ENCODE measurements at places on chromosomes 6 and 20.

- no peak for DNase-seq
These were observed 64.4 kb downstream of the TMEM170B start for GRCh38 chr6:11601776-11602605.

GRCh38 chr6:25248123-25248522 lies 31.1 kb upstream of the CARMIL1 start:
- DNase-seq = no peak

DNA sequence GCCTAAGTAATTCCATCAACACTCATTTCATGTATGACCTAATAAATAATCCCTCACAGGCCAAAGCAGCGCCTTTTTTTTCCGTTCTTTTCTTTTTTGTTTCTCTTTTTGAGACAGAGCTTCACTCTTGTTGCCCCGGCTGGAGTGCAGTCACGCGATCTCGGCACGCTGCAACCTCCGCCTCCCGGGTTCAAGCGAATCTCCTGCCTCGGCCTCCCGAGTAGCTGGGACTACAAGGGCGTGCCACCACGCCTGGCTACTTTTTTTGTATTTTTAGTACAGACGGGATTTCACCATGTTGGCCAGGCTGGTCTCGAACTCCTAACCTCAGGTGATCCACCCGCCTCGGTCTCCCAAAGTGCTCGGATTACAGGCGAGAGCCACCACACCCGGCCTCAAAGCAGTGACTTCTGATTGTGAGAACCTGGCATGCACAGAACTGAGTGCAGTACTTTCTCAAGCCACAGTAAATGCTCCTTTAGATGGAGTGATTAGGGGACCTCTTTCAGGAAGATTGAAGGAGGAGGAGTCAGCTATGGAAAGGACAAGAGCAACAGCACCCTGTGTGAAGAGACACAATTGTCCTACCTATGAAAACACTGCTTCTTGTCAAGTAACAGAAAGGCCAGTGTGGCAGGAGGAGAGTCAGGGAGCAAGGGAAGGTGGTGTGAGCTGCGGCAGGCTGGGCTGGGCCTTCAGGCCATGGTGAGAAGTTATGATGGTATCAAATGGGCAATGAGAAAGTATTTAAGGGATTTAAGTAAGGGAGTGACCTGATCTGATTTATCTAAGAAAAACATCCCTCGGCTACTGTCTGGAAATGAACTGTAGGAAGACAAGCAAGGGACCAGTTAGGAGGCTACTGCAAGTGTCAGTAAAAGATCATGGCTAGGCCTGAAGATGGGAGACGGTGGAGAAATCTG lies 1.7 kb upstream of the SCAF8 start:
- no peak for DNase-seq

DNA sequence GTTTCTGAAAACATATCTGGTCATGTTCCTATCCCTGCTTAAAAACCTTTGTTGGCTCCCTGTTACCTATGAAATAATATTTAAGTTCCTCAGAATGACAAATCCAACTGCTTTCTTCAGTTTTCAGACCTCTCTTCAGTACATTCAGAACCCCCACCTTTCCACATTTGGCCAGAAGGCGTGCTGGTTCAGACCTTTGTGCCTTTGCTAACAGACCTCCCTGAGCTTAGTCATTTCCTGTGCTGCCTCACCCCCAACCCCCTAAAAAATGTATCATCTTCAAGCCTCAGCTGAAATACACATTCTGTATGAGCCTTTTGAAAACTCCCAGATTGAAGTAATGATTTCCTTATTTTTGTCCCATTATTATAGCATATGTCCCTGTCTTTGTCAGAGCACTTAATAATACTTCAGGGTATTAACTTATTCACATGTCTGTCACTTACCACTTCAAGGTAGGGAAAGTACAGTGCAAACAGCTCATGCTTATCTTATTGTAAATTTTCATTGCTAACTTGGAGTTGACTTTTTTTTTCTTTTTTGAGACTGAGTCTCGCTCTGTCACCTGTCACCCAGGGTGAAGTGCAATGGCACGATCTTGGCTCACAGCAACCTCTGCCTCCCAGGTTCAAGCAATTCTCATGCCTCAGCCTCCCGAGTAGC lies 19.7 kb downstream of the FAM217A start:
- DNase-seq = peak; percentile 63

- no peak for DNase-seq
These were observed 295.2 kb downstream of the PTPRT start for GRCh38 chr20:42894483-42894882.

- DNase-seq = peak; percentile 88
These were observed 2.2 kb upstream of the APMAP start for GRCh38 chr20:24994470-24995368.

GRCh38 chr20:44142413-44142812 lies 44.6 kb downstream of the JPH2 start:
- no peak for DNase-seq

GRCh38 chr6:167136376-167136775 lies 13.5 kb downstream of the CCR6 start:
- DNase-seq = no peak

DNA sequence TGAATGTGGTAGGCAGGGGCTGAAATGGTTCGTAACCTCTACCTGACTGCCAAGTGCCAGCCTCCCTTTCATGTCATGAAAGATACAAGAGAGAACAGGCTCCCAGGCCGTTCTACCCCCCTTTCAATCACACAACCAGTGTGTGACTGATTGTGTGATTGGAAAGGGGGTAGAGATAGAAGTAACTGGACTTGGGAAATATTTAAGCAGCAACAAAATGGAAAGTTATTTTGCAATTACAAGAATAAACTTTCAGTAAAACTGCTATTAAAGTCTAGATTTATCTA lies 20.8 kb downstream of the CYP24A1 start:
- no peak for DNase-seq

DNA sequence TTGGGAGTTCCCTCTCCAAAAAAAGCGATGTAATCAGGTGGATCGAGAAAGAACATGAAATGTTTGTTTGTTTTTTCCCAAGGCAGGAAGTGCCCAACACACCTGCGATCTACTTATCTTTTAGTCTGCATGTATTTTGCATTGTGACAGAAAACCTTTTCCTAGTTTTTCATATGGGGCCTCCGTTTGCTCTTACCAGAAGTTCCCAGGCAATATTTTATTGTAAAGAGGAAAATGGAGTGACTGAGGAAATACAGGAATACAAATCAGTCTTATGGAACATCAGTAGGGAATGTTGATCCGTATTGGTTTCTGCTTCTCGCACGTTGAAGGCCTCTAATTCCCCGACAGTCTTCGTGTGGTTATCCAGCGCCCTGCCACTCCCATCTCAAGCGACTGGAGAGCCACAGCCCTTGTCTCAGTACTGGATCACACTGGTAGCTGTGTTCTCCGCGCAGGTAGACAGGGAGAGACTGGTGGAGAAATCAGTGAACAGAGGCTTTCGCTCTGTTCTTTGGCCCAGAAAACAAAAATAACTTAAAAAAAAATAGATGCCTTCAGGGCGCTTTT lies 107.4 kb downstream of the TRIM27 start:
- DNase-seq = no peak

- DNase-seq = no peak
These were observed 37.4 kb downstream of the GNAS start for GRCh38 chr20:58889798-58890517.

GRCh38 chr6:119978274-119978889 lies 628.8 kb upstream of the MAN1A1 start:
- no peak for DNase-seq

DNA sequence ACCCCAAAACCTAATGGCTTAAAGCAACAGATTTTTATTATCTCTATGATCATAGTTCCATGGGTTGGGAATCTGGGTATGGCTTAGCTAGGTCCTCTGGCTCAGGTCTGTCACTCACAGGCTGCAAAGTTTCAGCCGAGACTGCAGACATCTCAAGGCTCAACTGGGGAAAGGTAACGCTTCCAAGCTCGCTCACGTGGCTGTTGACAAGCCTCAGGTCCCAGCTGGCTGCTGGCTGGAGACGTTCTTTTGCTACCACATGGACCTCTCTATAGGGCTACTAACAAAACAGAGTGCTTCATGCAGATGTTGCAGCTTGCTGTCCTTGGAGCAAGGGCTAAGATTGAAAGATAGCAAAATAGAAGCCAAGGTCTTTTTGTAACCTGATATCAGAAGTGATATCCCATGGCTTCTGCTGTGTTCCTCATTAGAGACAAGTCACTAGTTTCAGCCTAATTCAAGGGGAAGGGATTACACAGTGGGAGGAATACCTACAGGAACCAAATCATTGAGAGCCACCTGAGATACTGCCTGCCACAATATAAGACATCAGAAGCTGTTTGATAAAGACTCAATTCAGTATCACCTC lies 6.6 kb downstream of the HTR1E start:
- DNase-seq = no peak

DNA sequence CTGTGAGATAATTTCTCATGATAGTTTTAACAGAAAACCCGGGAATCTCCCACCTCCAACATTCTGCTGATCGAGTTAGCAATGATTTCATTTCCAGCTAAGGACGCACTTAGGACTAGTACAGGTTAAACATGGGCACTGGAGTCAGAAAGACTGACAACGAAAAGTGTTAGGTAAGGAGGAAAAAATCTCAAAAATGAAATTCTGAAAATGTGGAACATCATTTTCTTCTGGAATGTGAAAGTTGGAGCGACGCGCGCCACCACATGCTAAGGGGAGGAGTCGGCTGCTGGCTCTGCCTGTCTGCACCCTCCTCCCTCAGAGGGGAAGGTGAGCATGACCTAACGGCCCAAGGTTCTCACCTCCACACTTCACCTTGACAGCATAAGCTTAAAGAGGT lies 221.6 kb upstream of the KCNG1 start:
- no peak for DNase-seq

- DNase-seq = no peak
These were observed 12.2 kb upstream of the LRP11 start for GRCh38 chr6:149876241-149876933.

GRCh38 chr6:78150425-78150824 lies 497.6 kb downstream of the MEI4 start:
- no peak for DNase-seq

DNA sequence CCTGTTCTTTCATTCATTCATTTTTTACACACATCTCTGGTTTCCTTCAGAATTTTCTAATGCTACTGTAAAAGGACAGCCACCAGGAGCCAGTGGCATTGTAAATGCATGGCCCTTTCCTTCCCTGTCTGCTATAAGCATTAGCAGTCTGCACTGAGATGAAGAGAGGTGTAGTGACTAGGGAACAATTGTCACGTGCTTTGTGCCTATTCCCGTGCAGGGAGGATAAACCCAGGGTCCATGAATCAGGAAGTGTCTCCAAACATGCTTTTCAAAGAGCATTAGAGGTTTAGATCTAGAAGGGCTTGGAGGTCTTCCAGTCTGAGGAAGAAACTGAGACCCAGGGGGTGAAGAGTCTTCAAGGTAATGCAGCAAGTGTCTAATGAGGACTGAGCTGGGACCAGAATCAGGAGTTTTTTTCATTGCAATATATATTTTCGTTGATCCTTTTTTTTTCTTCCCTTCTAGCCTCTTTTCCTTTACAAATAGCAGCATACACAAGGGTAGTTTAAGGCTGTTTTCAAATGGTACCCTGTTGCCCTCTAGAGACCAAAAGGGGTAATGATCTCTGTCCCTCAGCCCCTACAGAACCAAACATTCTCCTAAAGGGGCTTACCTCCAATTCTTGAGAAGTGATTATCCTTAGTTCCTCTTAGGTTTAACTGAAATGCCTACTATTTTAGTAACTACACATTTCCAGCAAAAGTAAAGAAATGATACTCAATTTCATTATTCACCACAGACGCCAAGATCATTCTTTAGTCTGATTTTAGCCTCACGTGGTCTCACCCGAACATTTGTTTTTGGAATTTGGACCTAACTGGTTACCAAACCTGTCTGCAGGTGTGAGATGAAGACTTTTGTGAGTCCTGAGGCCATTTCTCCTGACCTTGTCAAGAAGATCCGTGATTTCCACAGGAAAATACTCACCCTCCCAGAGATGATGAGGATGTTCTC lies 6.6 kb downstream of the TRIM15 start:
- DNase-seq = peak; percentile 30

GRCh38 chr6:27472182-27472616 lies 706 bp downstream of the ZNF184 start:
- peak; percentile 62 for DNase-seq

- DNase-seq = no peak
These were observed 695.2 kb downstream of the PHF3 start for GRCh38 chr6:64330694-64331307.

GRCh38 chr6:51273228-51273961 lies 454.7 kb downstream of the TFAP2B start:
- no peak for DNase-seq

All from CD4-positive, alpha-beta T cell treated with Interleukin-15 for 4 hours (primary cell).